Stimulated activated CD4-positive, alpha-beta T cell treated with anti-CD3 and anti-CD28 coated beads, TNF-alpha, amount 100 ng/mL, for 48 hours (primary cell): ENCODE measurements at places on chromosomes 2 and 18.

DNA sequence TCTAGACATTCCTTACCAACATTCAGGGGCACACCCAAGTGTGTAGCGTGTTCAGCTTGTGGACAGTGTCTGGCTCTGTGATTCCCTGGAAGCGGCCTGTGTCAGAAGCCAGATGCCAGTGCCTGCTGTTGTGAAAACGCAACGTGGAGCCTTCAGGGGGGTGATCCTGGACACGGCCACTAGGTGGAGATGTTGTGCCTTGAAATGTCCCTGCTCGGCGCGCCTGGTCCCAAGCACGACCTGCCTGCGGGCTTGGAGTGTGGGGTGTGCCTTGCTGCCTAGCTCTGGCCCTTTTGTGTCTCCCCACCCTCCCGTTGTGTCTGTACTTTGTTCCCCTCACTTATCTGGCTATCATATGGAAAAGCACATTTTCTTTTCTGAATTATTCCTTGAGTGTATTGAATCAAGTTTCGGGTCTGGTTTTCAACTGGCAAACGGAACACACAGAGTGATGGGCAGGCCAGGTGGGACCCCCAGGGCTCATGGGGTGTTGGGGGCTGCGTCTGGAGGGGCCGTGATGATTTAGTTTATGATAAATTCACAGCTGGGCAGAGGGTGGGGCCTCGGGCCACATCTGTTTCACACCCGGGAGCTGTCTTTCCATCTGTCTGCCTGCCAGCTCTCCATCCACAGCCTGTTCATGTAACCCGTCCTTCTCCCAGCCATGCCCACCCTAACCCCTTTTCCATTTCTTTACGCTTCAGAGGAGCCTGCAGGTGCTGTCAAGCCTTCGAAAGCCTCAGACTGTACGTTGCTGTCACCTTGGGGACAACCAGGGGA, 95.5 kb downstream of the DYSF start:
- DNase-seq, result peak; percentile 47

DNA sequence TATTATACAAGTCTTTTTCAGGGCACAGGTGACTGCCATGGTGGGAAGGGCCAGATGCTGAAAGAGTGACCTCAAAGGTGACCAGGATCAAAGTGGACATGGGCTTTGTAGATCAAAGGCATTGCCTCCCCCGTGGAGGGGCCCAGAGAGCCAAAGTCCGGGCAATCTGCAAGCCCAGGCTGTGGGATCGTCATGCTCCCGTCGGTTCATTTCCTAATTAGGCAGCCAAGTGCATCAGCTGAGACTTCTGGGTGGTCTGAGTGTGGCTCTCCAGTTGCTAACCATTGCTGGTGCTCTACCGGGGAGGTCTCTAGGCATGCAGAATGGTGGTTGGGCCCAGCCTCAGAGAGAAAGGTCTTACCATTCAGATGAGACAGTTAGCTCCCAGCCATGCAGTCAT, 61.6 kb downstream of the TRIB2 start:
- no peak for DNase-seq

DNA sequence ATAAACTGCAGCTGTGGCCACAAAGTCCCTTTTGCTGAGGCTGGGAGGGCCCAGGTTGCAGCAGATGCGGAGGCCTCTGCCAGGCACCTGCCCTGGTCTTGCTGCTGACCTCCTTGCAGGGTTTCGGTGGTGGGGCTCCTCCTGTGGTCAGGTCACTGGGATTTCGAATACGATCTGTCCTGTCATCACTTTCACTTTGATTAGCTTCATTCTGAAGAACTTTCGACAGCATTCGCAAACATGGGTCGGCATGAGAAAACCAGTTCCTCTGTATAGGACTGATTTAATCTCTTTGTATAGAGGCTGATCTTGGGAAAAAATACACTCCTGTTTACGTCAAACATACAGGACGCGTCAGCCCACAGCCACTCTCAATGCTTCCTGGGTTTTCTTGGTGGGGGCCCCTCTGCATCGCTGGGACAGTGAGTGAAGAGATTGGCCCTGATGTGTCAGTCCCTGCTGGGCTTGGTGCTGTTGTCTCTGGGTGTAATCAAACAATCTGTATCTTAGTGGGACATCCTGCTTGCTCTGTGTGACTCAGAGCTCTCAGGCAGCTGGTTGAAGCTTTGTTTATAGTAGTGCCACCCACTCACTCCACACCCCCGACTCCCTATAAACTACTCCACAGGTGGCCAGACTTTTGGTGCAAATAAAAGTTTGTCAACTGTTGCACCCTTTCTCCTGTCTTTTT, 209.4 kb upstream of the CXCR4 start:
- DNase-seq, result peak; percentile 82

- DNase-seq, result no peak
Observed at GRCh38 chr2:82993609-82994008, 1465.5 kb downstream of the SUCLG1 start.

- DNase-seq, result no peak
Observed at GRCh38 chr2:171008550-171009205, 79.6 kb downstream of the GORASP2 start.

DNA sequence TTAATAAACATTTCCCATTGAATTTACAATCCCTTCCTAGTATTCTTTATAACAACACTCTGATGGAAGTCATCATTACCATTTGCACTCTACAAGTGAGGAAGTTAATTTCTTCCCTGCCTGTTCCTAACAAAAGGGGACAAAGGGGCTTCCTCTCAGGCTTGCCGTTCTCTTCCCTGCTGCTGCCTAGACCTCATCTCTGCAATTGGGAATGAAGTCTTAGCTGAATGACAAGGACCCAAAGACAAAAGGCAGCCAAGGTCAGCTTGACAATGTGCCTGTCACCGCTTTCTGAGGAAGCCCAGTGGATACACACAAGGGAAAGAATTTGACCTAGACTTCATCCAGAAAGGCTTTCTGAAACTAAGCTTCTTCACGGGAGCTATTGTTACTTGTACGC, 416.4 kb downstream of the CMPK2 start:
- DNase-seq, result no peak

DNA sequence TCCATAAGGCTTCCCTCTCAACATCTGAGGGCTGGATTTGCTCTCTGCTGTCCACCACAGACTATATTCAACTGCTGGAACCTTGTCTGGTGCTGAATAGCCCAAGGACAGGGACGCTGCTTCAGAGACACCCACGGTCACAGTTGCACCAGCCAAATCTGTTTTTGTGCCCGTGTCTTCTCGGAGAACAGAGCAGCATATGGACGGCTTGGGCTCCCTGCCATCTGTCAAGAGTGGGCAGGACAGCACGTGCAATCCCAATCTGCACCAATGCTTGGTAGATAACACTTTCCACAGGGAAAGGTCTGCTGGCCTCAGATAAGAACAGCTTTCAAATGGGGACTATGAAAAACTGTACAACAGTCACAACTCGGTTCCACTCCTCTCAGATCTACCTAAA, 466.1 kb downstream of the TGIF1 start:
- no peak for DNase-seq

- DNase-seq, result no peak
Observed at GRCh38 chr2:181570059-181570458, 86.8 kb downstream of the CERKL start.

- DNase-seq, result no peak
Observed at GRCh38 chr2:196290136-196290535, 118.8 kb upstream of the STK17B start.

GRCh38 chr18:58955738-58956137, 91.1 kb downstream of the ZNF532 start:
- no peak for DNase-seq

DNA sequence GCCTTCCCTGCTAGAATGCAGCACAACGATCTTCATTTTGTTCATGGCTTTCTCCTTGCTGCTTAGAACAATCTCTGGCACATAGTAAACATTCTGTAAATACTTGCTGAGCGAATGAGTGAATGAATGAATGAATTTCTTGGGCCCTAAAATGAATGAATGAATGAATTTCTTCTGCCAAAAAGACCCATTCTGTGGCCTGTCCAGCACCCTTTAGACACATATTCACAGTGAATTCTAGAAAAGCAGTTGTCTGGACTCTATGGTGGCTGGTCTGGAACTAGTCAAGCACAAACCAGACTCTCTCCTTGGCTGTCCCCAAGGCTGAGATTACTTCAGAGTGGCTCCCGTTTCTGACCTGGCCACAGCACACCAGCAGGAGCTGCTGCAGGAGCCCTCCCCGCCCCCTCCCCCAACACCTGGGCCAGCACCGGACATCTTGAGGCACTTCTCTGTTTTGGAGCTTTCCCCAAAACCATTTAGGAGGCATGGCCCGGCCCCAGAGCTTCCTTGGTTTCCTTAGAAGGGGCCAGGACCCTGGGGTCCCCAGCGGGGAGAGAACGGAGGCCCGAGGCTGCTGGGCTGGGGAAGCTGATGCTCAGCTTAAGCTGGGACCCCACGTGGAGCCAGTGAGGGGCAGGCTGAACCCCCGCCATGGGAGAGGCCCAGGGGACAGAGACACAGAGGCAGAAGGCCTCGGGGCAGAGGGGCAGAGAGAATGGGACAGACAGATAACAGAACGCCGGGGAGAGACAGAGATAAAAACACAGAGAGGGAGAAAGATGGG, 159.0 kb downstream of the ZFP36L2 start:
- no peak for DNase-seq

DNA sequence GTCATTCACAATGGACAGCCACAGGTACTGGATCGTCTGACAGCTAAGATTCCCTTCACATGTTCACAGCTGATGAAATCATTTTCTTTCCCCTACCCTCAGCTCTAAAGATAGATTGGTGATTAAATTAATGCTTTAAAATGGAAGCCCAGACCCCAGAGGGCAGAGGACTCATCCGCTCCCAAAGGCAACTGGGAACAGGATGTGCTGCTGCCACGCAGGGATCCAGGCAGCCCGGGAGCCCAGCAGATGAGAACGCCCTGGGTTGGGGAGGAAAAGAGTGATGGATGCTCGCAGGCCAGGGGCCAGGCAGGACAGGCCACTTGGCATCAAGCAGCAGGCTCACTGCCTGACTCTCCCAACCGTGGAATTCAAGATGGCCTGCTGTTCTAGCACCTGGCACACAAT, 41.3 kb downstream of the HDHD2 start:
- no peak for DNase-seq

- DNase-seq, result no peak
Observed at GRCh38 chr2:154697418-154698252, 860 bp upstream of the KCNJ3 start.

DNA sequence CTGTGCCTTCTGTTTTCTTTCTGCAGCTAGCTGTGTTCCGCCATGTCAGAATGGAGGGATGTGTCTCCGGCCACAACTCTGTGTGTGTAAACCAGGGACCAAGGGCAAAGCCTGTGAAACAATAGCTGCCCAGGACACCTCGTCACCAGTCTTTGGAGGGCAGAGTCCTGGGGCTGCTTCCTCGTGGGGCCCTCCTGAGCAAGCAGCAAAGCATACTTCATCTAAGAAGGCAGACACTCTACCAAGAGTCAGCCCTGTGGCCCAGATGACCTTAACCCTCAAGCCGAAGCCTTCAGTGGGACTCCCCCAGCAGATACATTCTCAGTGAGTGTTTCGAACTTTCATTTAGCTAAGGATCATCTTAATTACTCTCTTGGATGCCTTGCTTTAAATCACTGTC, 74.1 kb downstream of the LTBP1 start:
- DNase-seq, result no peak
